Natural killer cell treated with Interleukin-12 subunit alpha and Interleukin-12 subunit beta and Interleukin-15 and Interleukin-18, amount 100 ng/mL, for 72 hours (primary cell): ENCODE measurements at places on chromosomes 3 and 15. TPM values are rescaled to one million over a fixed set of nuclear protein-coding genes. Genes with fewer than 3 reads are reported as not detected.

DNA sequence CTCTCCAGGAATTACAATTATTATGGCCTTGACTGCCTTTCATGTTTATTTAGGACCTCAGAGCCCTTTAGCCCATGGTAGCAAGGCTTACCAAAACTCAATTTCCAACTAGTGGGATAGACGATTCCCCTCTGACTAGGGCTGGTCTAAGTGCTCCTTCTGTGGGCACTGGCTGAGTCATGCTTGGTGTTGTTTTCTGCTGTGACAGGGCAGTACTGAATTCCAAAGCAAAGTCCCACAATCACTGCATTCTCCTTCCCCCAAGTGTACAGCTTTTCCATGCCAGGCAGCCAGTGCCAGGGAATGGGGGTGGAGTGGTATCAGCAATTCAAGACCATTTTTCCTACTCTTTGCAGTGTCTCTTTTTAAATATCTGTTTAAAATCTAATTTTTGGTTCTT, 509.0 kb upstream of the NECTIN3 start:
- no peaks in the 10 kb centered on the region for H3K4me1 ChIP-seq
- no peak for DNase-seq
- H3K36me3 ChIP-seq: no peaks in the 10 kb centered on the region
- H3K27me3 ChIP-seq: no peaks in the 10 kb centered on the region
- H3K4me3 ChIP-seq: no peak overlapping the region
- H3K27ac ChIP-seq: no peak overlapping the region

GRCh38 chr3:49171119-49171774, at the start of gene KLHDC8B:
KLHDC8B (plus strand) TSS chr3:49171598; CDS start chr3:49172770, 1,172 bp downstream.
- H3K27me3 ChIP-seq: no peaks in the 10 kb centered on the region
- H3K4me1 ChIP-seq: peaks cover 13% of the 10 kb centered on the region
- H3K36me3 ChIP-seq: no peaks in the 10 kb centered on the region
- peak within 1 kb of the TSS; percentile 82 for H3K4me3 ChIP-seq
- DNase-seq: peak; percentile 84

DNA sequence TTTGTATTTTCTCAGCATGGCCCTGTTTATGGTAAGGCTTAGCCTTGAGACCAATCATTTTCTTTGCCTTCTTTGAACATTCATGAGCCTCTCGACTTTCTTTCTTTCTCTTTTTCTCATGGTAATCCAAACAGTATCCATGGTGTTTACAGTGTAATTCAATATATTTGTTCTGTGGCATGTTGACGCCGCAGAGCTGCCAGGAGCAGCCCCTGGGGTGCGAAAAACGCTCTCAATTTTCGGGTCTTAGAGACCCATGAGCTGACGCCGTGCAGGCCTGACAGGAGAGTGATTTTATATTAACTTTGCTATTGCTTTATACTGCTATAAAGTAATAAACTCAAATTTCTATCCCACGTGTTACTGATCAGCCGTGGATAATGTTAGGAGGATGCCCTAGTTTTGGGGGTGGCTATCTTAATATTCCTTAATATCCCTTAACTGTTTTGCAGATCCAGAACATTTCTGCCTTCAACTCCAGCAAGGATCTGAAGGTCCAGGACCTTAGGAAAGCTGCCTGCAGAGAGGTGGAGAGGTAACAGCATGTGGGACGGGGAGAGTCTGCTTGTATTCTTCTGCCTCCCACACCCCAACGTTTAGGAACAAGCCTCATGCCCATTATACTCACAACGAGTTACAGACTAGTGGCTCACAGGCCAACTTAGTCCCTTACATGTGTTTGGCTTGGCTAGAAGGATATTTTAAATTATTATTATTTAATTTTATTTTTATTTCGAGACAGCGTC, 29.3 kb upstream of the MYO1E start:
- no peaks in the 10 kb centered on the region for H3K36me3 ChIP-seq
- DNase-seq: no peak

GRCh38 chr3:119401503-119402440, 61.6 kb downstream of the TMEM39A start:
- peak overlapping the region; percentile 12 for H3K4me3 ChIP-seq
- H3K4me1 ChIP-seq: peaks cover 4% of the 10 kb centered on the region
- H3K27ac ChIP-seq: no peak overlapping the region

ACP3 gene
- total RNA-seq: not detected
